ENCODE measurements at places on chromosomes 4 and X.

DNA sequence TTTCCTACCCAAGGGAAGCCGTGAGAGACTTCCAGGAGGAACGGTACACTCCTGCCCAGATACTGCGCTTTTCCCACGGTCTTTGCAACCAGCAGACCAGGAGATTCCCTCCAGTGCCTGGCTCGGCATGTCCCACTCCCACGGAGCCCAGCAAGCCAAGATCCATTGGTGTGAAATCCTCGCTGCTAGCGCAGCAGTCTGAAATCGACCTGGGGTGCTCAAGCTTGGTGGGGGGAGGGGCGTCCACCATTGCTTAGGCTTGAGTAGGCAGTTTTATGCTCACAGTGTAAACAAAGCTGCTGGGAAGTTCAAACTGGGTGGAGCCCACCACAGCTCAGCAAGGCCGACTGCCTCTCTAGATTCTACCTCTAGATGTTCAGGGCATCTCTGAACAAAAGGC lies 284.8 kb upstream of the FGF13 start:
- no peak for DNase-seq

DNA sequence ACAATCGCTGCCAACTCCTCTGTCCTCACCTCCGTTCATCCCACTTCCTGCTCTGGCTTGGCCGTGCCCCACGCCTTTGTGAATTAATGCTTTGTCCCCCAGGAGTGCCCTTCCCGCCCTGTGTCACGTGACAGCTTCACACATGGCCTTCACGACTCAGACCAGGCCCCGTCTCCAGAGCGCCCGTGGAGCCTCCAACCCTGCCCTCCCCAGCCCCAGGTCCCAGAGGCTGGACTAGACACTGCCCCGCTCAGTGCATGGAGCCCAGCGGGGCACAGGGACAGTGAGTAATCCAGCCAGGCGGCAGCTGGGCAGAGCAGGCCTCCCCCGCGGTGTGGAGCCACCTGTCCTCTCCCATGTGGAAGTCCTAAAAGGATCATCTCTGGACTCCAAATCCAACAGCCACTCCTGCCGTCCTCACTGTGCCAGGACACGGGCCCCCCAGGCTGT lies 7.4 kb downstream of the ADRA2C start:
- no peak for DNase-seq

DNA sequence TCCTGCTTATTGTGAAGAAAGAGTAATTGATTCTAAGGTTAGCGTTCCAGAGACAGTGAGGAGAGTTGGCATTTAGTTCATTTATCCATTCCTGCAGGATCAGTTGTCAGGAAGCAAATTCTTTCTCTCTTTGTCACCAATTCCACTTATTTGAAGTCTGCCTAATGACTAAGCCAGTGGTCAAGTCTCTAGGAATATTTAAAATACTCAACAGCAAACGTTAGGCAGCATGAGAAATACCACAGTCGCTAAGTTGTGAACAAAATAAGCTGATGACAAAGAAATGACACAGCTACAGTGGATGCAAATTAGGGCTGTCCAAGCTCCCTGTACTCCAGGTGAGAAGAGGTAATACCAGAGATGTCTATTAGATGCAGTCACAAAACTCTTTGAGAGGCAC lies 6.6 kb upstream of the MAGEB17 start:
- no peak for DNase-seq

- no peak for DNase-seq
Observed at GRCh38 chr4:52932591-52933470, 70.7 kb downstream of the RASL11B start.

DNA sequence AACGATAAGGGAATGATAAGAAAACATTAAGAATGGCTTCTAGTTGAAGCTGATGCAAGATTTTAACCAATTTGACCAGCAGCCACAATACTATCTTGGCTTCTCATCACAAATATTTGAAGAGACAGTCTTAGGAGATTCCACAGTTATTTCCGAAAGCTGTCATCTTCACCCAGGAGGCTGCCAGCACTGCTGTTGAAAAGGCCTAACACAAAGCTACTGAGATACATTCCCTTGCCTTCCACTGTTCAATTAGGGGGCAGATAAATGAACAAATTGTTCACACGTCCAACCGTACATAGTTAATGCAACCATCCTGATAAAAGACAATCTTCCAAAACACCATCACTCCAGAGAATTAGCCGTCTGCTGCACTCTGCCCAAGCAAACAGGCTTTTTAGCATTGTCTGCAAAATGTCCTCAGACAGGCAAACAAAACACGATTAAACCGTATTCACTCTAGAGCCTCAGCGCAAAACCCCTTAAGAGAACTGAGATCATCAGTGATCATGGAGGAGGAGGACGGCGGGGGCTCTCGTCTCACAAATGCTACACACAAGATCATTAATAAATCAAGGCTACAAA lies 189.8 kb upstream of the PSAPL1 start:
- no peak for DNase-seq

DNA sequence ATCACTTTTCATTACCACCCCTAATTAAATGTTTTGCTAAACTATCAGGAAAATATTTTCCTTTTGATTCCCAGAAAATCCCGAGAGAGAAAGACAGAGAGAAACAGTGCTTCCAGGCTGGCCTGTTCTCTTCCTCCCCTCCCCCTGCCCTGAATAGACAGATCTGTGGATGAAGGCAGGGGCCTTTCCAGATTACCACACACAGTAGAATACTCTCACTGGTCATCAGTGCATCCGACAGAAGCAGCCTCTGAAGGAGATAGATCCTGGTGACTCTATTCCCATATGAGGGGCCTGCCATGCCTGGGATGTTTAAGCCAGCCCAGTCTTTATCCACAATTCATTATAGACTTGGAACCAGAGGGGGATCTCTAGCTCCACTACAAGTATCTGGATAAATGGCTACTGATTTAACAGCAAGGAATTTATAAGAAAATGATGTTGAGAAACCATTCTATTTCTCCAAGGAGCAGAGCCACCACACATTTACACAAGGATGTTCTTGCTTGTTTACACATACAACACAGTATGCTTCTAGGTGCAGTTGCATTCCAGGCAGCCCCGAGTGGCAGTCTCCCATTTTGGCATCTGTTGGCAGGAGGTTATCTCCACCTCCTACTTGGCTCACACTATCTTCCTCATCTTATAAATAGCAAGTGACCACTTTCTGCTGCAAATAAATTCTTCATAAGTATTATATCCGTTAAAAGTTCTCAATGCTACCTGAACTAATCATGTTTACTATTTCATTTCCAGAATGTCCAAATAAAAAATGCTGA lies 115.8 kb downstream of the HS6ST2 start:
- DNase-seq: no peak

- no peak for DNase-seq
Observed at GRCh38 chrX:2799369-2799768, 29.4 kb upstream of the GYG2 start.

DNA sequence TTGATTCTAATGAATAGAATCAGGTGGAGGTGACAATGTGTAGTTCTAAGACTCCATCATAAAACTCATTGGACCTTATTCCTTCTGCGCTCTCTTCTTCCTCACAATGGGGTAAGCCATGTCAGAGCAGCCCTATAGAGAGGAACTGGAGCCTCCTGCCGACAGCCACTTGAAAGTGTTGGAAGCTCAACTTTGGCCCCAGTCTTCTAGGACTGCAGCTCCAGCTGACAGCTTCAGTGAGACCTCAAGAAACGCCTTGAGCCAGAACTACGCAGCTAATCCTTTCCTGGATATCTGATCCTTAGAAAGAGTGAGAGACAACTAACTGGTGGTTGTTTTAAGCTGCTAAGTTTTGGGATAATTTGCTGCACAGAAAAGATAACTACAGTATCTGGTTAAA lies 22.1 kb upstream of the ADH7 start:
- DNase-seq: no peak

DNA sequence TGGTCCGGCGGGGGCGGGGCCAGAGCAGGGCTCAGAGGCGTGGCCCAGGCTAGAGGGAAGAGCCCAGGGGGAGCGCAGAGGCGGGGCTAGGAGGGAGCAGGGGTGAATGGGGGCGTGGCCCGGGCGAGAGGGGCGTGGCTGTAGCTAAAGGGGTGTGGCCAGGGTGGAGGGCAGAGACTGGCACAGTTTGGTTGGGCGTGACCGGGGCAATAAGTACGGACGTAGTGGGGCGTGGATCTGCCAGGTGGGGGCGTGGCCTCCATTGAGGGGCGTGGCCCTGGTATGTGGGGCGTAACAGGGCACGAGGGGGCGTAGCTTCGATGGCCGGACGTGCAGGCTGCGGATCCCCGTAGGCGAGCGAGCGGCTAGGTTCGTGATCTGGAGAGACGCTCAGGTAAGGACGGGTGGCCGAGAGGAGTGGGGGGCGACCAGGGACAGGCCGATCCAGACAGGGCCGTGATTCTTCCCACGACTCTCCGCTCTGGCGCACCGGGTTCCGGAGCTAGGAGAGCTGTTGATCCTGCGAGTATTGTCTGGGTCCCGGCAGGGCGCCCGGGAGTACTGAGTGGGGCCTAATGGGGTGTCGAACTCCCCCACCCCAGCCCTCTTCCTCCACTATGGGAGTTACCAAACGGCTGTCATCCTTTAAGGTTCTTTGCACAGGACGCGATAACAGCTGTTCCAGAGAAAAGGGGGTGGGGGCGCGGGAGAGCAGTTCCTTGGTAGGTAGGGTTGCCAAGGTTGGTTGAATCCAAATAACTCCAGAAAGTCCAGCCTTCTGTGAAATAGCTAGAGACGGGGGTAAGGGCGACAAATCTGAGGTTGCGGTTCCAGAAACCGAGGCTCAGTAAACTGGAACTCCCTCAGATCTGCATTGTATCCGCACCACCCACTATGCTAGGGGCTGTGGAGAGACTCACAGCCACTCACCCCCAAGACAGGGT lies at the start of gene CA5B:
Gene CA5B, plus strand, starts transcription at position 312 of the 944 bp plus-strand sequence. CDS start 11,754 bp downstream, outside the sequence.
- peak; percentile 73 for DNase-seq

GRCh38 chr4:119290598-119290997 lies 31.3 kb downstream of the FABP2 start:
- no peak for DNase-seq

DNA sequence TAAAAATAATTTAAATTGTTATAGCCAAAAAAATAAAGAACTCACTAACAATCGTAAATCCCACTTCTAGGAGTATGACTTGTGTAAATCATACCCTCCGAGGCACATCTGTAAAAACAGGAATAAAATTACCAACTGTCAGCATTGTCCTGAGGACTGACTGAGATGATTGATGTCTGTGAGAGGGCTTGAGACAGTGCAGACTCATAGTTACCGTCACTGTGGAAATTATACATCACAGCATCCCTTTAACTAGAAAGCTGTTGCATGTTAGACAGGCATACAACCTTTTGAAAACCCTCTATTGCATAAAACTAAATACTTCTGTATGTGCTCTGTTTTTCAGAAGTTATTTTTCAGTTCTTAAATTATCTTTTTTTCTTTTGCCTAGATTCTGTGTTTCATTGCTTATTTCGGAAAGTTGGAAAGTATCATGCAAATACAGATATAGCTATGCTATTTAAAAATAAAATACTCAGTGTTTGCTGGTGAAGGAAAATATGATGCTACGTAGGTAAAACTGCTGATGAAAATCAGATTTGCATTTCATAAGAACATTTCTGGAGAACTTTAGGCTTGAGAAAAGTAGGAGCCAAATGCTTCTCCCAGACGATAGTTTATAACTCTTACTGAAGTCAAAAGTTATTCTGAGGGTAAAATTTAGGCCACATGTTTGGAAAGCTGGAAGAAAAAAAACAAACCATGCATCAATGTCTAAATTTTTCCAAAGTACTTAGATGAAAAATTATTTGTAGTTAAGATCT lies 13.6 kb upstream of the RBPJ start:
- no peak for DNase-seq

DNA sequence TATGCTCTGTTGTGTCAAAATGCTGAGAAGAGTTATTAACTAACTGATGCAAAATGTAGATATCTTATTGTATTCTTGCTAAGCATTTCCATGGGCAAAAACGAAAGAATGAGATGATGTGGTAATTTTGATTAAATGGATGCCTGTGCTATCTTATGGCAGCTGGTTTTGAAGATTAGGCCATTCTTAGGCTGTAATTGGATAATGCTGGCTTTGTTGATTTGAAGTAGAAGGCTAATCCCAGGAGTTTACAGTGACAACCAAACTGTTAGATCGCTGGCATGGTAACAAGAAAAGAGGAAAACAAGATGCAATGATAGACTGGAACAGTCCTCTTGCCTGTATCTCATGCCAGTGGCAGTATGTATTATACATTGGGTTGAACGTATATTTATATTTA lies 74.1 kb upstream of the WDR44 start:
- DNase-seq: no peak

DNA sequence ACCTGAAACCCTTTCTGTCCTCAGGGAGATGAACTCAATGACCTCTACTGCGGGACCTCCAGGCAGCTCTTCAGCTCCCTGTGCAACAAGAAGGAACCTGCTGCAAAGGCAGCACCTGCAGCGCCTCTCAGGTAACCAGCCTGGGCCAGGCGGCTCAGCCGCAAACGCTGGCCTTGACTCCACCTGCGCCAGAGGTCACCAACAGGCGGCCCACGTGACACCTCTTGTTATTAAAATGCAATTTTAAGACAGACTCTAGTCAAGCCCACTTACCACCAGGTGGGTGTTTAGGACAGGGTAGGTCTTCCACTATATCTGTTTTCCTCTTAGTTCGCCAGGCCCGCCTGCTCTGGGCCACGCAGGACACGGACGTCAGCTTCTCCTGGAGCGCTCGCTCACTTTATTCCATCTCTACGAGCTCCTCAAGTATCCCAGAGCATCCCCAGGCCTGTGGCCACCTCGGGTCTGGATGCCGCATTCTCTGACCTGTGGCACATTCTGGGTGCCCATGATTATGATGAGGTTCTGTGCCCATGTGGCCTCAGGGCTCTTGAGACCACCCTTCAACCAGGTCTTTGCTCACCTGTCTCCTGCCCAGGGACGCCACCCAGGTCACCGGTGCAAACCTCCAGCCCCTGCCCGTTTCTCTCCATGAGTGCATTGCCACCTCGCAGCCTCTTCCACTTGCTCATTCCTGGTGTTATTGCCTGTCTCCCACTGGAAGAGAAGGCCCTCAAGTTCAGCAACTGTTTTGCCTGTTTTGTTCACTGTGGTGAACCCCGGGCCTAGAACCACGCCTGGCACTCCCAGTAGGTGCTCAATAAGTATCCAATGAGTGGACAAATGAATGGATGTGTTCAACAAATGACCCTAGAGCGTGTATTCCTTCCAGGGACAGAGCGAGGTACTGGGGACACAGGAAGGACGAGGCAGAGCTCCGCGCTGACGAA lies 32.8 kb upstream of the JAKMIP1 start:
- DNase-seq: no peak

Measured in GM12892 (cell line).